Right renal cortex interstitium (tissue), 3 donors: ENCODE measurements at places on chromosomes 3 and 15. TPM values are rescaled to one million over a fixed set of nuclear protein-coding genes. Genes with fewer than 3 reads are reported as not detected.

Gene MESD
- 43.9 TPM for polyA plus RNA-seq

Gene ETV5
- polyA plus RNA-seq: 28.9 TPM

Gene IP6K2
- polyA plus RNA-seq: 213 TPM

Gene SLC25A26
- 29.8 TPM for polyA plus RNA-seq

Gene VILL
- 9.9 TPM for polyA plus RNA-seq

Gene FRMD4B
- polyA plus RNA-seq: 47.5 TPM

Gene SPTSSB
- polyA plus RNA-seq: 5.7 TPM

Gene C15orf62
- 1.9 TPM for polyA plus RNA-seq

Gene IL20RB
- 0.20 TPM for polyA plus RNA-seq

Gene HYAL1
- 7.1 TPM for polyA plus RNA-seq

Gene IL16
- 6.2 TPM for polyA plus RNA-seq

Gene CMTM8
- polyA plus RNA-seq: 9.2 TPM

Gene STXBP5L
- polyA plus RNA-seq: 0.32 TPM

Gene SGO1
- polyA plus RNA-seq: 9.6 TPM

Gene DUOXA2
- not detected for polyA plus RNA-seq

Gene MUC13
- not detected for polyA plus RNA-seq

Gene CCDC71
- 24.5 TPM for polyA plus RNA-seq

Gene LPP
- 25.4 TPM for polyA plus RNA-seq

Gene ALS2CL
- 9.4 TPM for polyA plus RNA-seq

Gene MUC20
- 17.7 TPM for polyA plus RNA-seq

Gene SENP8
- 7.9 TPM for polyA plus RNA-seq

Gene SKOR1
- 0.16 TPM for polyA plus RNA-seq

Gene ALDH1A2
- 333 TPM for polyA plus RNA-seq

Gene MOBP
- polyA plus RNA-seq: 0.08 TPM

Gene DUT
- polyA plus RNA-seq: 149 TPM

Gene JMJD7
- 8.8 TPM for polyA plus RNA-seq

Gene IQCH
- 6.9 TPM for polyA plus RNA-seq

Gene GP5
- polyA plus RNA-seq: 0.47 TPM

Gene CCR9
- 0.11 TPM for polyA plus RNA-seq

Gene CELF6
- 2.7 TPM for polyA plus RNA-seq

Gene PAQR5
- polyA plus RNA-seq: 31.1 TPM

Gene GOLGA6L10
- 3.5 TPM for polyA plus RNA-seq

Gene CLDN16
- 49.3 TPM for polyA plus RNA-seq

Gene INSYN1
- 13.9 TPM for polyA plus RNA-seq

Gene MESP2
- polyA plus RNA-seq: 0.28 TPM

Gene SLC6A1
- polyA plus RNA-seq: 0.85 TPM

Gene SEMA5B
- 25.6 TPM for polyA plus RNA-seq

Gene KIF15
- polyA plus RNA-seq: 30.2 TPM

Gene CCDC80
- 129 TPM for polyA plus RNA-seq

Gene COL6A5
- polyA plus RNA-seq: 0.04 TPM
